ENCODE measurements at places on chromosomes 2 and 18.

GRCh38 chr2:237765875-237766274, 32.7 kb upstream of the RBM44 start:
- no peak for DNase-seq

GRCh38 chr2:219270055-219270372, 9.2 kb upstream of the DNAJB2 start:
- no peak for DNase-seq

- DNase-seq = no peak
Measured at GRCh38 chr2:240553956-240554480, 3.8 kb downstream of the ANKMY1 start.

DNA sequence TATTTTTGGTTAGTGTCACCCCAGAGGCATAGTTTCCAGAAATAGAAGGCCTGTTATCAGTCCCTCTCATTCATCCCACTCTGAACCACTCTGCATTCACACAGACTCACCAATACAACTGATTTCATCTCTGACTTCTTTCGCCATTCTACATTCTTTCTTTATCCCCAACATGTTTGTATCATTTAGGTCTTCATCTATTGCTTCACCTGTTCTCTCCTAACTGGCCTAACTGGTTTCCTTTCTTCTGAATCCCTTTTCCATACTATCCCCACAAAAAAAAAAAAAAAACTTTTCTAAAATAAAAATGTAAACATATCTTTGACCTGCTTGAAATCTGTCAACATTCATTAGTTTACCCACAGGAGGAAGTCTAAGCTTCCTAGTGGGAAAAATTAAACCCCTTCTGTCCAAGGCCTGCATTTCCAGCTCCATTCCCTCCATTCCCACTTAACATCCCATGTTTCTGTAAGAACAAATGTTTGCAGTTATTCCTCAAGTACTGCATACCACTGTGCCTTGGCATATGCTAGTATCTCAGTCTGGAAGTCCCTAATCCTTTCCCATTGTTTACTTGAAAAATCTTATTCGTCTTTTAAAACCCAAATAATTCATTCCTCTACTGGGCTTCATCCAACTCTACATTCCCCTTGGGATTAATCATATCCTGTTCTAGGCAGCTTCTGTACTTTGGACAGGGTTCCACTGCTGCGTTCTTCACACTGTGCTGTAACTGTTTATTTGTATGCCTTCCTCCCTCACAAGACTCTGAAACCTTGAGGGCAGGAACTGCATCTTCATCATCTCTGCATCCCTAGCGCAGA, 68.5 kb downstream of the FIGN start:
- no peak for DNase-seq

DNA sequence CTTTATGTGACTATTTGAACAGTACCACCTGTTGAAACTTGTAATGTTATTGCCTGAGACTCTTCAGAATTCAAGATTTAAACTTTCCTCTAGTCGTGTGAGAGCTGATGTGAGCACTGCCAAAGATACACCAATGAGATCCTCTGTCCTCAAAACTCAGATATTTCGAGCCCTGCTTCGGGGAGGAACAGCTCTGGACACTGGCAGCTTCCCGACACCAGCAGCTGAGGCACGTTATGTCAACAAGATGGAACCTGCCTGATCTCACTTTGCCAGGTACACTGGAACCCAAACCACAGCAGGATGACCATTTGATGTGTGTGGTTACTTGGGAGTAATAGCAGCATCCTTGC, 319.9 kb upstream of the RBMS1 start:
- no peak for DNase-seq

GRCh38 chr2:25587361-25587760, 86.0 kb downstream of the DTNB start:
- DNase-seq = no peak

DNA sequence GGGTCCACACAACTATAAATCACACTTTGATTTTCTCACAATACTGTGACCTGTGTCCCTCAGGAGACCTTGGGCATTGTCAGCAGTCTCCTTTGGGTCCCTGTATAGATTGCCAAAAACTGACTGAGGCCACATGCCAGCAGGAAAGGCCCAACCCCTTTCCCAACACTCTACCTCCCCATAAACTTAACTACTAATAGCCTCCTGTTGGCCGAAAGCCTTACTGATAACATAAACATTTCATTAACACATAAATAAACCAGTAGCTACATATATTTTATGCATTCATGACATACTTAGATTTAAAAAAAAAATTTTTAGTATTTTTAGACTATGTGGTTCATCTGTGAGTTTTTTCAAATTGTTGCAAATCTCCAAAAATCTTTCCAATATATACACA, 153.5 kb downstream of the ARL4C start:
- no peak for DNase-seq

- no peak for DNase-seq
Measured at GRCh38 chr18:32966141-32966540, 193.3 kb upstream of the KLHL14 start.

GRCh38 chr2:121246704-121247255, 38.2 kb downstream of the TFCP2L1 start:
- no peak for DNase-seq

- no peak for DNase-seq
Measured at GRCh38 chr2:12176623-12177454, 430.4 kb downstream of the LPIN1 start.

- DNase-seq = no peak
Measured at GRCh38 chr2:138564586-138565229, 63.1 kb downstream of the SPOPL start.

DNA sequence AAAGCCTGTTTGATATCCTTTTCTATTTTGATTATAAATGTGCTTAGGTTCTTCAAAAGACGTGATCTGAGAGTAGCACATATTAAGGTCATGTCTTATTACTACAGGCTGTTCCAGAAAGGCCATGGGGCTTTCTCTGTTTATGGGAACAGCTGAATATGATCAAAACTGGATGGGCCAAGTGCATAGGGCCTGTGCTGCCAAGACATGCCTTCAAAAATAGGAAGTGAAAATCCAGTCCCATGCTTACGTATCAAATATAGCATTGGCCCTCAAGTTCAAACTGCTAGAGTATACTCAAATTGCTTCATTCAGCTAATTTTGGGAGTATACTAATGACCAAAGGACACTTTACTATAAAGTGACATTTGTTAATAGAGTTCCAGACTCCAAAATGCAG, 24.1 kb downstream of the SLC25A52 start:
- DNase-seq = no peak

DNA sequence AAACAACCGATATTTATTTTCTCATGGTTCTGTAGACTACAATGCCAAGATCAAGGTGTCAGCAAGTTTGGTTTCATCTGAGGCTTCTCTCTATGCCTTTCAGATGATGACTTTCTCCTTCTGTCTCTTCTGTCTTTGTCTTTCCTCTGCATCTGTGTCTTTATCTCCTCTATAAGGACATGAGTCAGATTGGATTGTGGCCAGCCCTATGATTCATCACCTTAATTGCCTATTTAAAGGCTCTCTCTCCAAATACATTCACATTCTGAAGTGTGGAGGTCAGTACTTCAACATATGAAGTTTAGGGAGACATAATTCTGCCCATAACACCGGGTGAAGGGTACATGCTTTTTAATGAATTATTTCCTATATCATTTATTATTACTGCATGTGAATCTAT, 71.2 kb upstream of the CNTNAP5 start:
- no peak for DNase-seq

GRCh38 chr2:162017233-162017632, 56.8 kb downstream of the DPP4 start:
- no peak for DNase-seq

DNA sequence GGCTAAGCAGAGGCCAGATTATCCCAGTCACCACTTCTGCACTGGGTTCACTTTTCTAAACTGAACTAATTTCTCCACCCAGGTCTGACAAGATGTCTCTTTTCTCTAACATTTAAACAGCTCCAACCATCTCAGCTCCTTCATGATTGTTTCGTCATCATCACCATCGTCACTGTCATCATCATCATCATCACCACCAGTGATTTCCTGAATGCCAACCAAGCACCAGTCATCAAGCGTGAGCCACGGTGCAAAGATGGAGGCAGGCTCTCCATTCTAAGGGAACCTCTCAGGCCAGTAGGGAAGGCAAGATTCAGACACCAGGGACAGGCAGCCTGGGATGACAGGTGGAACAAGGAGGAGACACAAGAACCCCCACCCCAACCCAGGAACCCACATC, 25.5 kb upstream of the TMBIM1 start:
- no peak for DNase-seq

DNA sequence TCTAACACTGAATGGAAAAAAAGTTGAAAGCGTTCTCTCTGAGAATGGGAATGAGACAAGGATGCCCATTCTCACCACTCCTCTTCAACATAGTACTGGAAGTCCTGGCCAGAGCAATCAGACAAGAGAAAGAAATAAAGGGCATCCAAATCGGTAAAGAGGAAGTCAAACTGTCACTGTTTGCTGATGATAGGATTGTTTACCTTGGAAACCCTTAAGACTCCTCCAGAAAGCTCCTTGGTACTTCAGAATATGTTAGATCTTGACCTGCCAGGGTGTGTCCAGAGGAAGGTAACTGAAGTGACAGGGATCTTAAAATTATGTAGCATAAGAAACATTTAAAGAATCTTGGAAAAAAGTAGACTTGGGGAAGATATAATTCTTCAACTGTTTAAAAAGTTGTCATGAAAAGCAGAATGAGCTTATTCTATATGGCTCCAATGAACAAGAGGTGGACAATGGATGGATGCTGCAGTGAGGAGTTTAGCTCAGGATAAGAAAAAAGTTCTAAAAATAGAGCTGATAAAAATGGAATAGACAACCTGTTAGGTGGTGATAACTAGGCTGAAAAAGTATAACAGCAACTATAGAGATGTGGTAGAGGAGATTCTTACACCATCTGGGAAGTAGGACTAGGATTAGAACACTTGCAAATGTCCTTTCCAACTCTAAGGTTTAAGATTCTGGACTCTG, 16.8 kb upstream of the SULT1C4 start:
- no peak for DNase-seq
